Karpas-422 (cell line): ENCODE measurements at places on chromosomes 1 and 21. TPM values are rescaled to one million over a fixed set of nuclear protein-coding genes. Genes with fewer than 3 reads are reported as not detected.

CRABP2 gene
- 0.56 TPM in 1 of 2 replicates, not detected in the other for total RNA-seq

OR2T11 gene
- total RNA-seq = not detected in 2 replicates

IGSF21 gene
- total RNA-seq = 0.26 TPM in 1 of 2 replicates, not detected in the other

GIPC2 gene
- total RNA-seq = 0.04 and 0.15 TPM in 2 replicates

USP16 gene
- 16.2 and 27.3 TPM in 2 replicates for total RNA-seq
